ENCODE measurements at places on chromosomes 16 and 17.

DNA sequence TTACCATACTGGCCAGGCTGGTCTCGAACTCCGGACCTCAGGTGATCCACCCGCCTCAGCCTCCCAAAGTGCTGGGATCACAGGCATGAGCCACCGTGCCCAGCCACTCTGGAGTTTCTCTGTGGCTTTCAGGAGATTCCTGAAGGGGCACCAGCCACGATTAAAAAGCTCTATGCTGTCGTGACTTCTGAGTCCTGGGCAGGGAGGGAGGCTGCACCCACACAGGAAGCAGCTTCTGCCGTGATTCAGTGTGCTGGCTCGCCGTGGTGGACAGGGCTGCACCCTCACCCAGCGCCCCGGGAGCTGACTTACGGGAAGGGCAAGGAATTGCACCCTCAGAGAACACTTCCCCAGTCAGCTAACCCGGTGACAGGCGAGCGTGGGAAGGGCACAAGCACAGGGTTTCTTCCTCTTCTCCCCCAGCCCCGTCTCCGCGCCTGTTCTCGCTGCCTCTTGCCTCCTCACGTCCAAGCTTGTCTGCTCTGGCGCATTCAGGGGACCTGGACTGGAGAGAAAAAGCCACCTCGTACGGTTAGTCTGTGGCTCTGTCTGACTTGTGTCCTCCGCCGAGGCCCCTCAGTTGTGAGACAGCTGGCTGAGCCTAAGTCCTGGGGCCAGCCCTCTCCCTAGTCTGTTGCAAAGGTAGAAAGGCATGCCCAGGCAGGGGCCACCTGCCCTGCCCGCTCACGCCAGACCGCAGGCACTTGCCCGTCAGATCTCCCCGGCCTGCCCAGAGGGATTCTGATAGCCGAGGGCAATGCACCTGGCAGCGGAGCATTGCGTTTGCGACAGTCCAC lies 145.0 kb downstream of the SEC14L1 start:
- DNase-seq = no peak

DNA sequence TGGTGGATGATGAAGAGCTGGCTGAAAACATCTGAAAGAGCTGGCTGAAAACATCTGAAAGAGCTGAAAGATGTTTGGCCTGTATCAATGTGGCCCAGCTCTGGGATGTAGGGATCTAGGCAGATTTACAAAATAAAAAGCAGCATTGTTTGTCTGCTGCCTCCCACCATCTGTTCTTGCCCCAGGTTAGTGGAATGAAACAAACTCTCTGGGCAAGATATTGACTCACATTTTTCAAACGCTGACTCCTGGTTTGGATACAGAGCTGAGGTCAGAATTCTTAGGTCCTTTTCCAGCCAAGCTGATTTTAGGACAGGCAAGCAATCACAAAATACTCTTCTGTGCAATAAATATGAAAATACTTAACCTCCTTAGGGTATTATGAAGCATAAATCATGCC lies 139.0 kb downstream of the STX8 start:
- DNase-seq = no peak

- DNase-seq = no peak
Observed at GRCh38 chr17:33976831-33977230, 278.3 kb upstream of the CCL2 start.

DNA sequence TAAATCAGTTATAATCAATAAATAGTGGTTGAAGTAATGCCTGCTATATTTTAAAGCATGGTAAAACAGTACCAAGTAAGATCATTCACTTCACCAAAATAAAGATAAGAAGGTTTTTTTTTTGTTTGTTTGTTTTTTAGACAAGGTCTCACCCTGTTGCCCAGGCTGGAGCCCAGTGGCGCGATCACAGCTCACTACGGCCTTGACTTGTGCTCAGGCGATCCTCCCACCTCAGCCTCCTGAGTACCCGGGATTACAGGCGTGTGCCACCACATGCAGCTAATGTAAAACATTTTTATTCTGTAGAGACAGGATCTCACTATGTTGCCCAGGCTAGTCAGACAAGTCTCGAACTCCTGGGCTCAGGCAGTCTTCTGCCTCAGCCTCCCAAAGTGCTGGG lies 84.5 kb upstream of the NETO2 start:
- DNase-seq = no peak

- peak; percentile 81 for DNase-seq
Observed at GRCh38 chr16:18969050-18969854, 14.5 kb upstream of the TMC7 start.

DNA sequence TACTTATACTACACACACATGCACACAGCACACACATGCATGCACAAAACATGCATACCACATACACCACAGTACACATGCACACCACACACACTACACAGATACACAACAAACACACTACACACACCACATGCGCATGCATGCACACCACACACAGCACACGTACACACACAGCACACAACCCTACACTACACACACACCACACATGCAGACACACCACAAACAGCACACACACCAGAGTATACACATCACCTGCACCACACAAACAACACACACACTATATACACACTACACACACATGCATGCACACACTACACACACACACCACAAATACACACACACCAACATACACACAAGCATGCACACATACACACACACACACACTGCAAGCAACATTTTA lies 166.8 kb downstream of the AHSP start:
- DNase-seq = no peak

Measured in GM13977 (cell line).